NCI-H69 (cell line): ENCODE measurements at places on chromosomes 6 and 20.
A peak's percentile ranks its signal among the peaks of the same experiment; 100 is the strongest.

DNA sequence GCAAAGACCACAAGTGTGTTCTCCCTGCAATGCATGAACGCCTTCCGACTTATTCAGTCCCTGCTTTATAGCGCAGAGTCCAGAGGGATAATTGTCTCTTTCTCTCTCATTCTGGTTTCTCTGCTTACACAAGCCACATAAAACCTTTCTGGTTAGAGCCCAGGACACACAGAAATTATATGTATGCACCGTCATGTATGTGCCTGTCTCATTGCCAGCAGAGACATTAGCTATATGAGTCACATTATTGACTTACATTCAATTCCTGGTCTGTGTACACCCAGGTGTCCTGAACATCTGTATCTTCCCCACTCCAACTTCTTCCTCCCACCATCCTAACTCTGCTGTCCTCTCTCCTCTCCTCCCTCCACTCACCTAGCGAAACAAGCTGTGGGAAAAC is 44.0 kb downstream of the LRFN2 start:
- DNase-seq, result peak; percentile 85

GRCh38 chr6:41715795-41716515 is 19.5 kb downstream of the TFEB start:
- DNase-seq, result peak; percentile 55

DNA sequence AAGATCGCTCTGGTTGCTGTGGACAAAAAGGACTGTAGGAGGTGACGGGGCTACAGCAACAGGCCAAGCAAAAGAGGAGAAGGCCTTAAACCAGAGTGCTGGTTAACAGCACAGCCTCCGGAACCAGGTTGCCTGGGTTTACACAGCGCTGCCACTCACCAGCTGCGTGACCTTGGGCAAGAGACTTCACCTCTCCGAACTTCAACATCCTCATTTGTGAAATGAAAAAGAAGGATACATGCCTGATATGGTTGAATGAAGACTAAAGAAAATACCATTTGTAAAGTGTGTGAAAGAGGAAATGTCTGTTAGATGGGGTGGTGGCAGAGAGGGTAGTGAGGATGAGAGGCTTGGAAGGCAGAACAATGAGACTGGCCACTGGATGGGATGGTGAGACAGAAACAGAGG is 44.9 kb downstream of the PREX1 start:
- no peak for DNase-seq

DNA sequence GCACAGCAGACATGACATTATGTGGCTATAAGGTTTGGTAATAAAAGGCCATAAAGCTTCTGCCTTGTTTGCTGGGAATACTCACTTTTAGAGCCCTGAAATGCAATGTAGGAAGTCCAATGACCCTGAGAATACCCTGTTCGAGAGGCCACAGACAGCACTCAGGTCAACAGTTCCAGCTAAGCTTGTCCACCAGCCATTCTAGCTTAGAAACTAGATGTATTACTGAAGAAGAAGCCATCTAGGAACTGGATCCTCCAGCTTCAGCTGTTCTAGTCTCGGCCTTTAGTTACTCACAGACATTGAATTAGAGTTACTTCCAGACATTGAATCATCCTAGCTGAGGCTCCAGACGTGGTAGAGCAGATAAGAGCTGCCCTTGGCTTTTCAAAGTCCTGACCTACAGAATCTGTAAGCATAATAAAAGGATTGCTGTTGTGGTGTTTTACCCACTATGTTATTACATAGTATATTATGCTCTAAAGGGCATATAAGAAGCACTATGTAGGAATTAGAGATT is 84.9 kb downstream of the MMS22L start:
- DNase-seq, result no peak

GRCh38 chr6:44166591-44167184 is 8.1 kb downstream of the CAPN11 start:
- no peak for DNase-seq

GRCh38 chr6:3986241-3986640 is 92.7 kb downstream of the FAM217A start:
- no peak for DNase-seq

DNA sequence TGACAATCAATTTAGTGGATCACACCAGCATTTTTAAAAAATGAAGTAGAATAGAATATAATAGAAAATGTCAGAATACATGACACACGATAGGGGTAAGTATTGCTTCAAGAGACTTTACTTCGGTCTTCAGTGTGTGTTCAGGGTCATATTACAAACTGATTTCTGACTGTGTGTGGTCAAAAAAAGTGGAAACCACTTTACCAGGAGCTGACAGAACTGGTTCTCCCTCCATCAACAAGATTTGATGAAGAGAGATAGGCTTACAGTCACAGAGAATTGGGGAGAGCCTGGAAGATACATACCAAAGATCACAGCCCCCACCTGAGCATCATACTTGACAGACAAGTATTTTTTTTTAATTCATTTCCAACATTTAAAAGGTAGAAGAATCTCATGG is 21.7 kb downstream of the ARMC2 start:
- DNase-seq, result no peak

DNA sequence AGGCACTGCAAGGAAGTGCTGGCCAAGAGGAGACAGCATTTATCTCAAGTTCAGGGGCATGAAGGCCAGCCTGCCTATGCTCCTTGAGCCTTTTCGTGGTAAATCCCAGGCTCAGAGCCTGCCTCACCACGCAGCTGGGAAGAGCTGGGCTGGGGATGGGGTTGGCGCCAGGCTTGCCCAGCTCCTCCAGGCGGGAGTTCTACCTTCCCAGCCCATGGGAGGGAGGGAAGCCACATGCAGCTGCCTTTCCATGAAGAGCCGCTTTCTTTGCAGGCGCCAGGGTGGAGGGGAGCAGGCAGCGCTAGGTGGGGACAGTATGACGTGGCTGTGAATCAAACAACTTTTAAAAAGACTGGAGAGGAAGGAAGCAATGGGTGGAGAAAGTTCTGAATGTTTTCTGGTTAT is 19.5 kb upstream of the SIRT5 start:
- peak; percentile 81 for DNase-seq

DNA sequence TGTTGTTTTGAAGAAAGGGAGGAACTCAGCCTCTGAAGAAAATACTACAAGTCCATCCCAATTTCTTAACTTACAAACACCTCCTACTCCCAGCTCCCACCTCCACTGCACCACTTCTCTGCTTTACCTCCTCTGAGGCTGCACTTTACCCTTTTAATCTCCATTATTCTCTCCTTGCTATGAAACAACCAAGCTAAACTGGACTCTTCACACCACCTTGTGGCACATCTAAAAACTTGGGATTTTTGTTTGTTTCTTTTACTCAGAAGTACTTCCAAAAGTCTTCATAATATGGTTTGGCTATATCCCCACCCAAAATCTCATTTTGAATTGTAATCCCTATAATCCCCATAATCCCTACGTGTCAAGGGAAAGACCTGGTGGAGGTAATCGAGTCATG is 142.2 kb downstream of the MOXD1 start:
- peak; percentile 21 for DNase-seq

DNA sequence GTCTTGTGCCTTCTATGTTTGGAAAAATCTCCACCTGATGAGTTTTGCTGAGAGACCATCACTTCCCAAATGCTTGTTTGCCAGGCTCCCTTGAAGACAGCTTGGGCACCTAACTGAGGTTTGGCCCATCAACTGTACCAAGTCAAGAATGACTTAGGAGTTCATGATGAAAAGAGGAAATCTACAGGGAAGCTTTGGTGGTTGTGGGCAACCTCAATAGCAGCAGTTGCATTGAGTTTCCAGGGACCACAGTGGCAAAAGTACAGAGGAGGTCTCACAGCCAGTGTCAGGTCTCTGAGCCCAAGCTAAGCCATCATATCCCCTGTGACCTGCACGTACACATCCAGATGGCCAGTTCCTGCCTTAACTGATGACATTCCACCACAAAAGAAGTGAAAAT is 49.7 kb upstream of the PHACTR1 start:
- no peak for DNase-seq
